ENCODE measurements at places on chromosomes 2 and 18.

- no peak for DNase-seq
These were observed 6.9 kb downstream of the ANKRD53 start for GRCh38 chr2:70985283-70985688.

DNA sequence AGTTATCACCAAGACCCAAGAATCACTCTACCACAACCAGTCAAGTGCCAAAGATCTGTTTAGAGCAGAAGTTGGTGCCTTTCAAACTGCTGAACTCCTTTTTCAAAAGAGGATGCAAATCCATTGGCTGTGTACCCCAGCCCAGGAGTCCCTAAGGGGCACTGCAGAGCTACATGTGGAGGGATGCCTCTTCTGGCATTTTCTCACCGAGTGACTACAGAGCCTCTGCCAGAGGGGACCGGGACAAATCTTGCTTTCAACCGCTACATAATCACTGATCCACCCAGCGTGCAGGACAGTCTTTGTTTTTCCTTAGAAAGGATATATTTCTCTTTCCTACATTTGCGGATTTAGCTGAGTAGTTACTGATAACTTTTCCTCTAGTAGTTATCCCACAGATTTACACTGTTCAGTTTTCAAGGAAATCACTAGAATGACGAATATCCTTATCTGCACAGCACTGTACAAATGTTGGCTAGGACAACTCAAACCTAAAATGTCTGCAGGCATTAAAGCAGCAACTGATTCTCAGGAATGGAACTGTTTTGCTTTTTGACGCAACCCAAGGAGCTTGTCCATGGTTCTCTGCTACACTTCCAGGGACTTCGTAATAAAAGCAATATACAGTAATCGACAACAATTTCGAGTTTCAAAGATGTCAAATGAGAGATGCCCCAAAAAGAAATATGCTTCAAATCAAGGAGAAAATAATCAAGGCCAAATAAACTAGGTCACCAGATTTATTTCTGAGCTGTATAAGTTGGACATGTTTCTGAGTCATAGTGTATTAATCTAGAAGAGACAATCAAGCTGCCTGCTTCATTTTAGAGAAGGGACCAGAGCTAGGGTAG is 24.1 kb downstream of the EPB41L3 start:
- no peak for DNase-seq

GRCh38 chr2:85705680-85706039 is 11.5 kb downstream of the GNLY start:
- DNase-seq: no peak

- no peak for DNase-seq
These were observed 1.5 kb downstream of the INO80D start for GRCh38 chr2:206084439-206084869.

DNA sequence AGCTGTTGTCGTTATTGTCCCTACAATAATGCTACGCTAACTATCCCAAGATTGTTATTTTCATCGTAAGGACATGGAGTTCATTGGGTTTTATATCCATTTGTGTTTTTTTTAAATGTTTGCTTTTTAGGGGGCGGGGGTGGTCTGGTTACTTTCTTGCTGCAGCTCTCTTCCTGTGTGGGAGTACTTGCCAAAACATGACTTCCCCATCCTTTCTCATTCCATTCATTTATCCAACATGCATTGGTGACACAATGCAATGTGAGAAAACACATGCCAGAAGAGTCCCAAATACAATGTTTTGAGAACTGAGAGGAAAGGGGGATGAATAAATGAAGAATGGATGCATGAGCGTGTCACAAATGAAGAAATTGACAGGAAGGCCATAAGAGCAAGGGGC is 55.9 kb downstream of the E2F6 start:
- DNase-seq: no peak

DNA sequence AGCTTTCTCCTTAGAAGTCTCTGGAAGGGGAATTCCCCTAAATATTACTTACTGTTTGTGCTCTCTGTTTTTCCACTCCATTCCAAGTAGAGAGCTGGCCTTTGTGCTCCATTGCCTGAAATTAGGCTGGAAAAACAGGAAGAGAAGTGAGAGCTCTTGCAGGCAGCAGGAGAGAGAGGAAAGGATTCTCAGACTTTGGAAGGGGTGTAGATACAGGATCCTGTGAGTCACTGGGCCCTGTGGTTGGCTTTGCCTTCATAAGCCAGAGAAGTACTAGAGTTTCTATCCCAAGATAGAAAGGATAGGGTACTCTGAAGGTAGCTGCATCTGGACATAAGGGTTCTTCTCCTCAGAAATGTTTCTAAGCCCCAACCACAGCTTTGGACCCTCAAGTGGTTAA is 188.9 kb downstream of the CMPK2 start:
- DNase-seq: no peak

GRCh38 chr2:118710481-118710880 is 137.0 kb downstream of the EN1 start:
- no peak for DNase-seq

DNA sequence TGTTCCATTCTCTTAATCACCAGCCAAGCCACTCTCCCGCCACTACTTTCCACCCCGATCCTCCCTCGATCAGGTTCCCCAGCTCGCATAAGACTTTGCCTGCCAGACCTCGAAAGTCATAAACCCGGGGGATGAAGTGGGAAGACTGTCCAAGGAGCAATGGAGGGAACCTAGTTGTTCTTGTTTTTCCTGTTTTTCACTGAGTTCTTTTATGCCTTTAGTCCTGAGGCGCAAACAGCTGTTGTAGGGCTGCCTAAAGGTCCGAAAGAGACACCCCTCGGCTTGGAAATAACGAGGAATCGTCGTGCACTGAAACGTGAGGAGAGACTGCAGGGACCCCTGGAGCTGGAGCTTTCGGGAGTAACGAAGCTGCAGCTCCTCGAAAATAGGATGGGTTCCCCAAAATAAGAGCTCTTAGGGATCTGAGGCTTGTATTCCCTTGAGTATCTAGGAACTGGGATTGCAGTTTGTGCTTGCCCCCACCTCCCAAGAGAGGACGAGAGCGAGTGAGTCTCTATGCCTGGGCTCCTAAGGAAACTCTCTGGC is 1.7 kb upstream of the HOXD12 start:
- no peak for DNase-seq

DNA sequence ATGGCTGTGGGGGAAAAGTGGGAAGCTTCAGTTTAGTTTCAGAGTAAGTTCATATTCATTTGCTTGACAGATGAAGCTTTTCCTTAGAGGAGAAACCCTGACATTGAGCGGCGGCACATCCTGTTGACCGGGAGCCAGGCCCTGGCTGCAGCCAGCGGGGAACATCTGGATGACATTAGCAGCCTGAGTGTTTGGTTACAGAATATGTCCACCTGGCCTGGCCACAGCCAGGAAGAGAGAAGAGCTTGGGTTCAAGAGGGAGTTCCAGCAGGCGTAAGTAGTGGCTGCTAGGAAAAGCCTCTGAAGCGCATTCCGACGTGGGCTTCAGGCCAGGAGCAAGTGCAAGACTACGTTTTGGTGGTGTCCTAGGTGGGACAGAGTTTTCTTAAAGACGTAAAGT is 144.9 kb upstream of the MYCN start:
- DNase-seq: no peak

- DNase-seq: no peak
These were observed 533.0 kb downstream of the TMX3 start for GRCh38 chr18:68181956-68182355.

DNA sequence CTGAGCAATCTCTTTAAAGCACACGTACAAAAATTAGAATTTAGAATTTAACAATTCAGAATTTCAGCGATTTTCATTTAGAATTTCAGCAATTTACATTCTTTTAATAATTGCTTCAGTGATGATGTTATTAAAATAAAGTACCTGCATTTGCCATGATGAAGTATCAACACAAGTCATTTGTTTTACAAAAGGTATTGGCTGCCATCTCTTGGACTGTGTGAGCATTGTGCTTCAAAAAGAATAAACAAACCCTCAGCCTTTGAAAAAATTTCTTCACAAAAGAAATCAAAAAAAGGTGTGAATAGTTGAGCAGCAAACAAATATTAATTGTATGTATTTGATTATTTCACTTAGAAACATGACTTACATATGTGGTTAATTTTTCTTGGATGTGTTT is 27.1 kb upstream of the ZC3H15 start:
- no peak for DNase-seq

Data from cortex of kidney (tissue), 1 donor.